ENCODE measurements at places on chromosomes 6 and 20.

DNA sequence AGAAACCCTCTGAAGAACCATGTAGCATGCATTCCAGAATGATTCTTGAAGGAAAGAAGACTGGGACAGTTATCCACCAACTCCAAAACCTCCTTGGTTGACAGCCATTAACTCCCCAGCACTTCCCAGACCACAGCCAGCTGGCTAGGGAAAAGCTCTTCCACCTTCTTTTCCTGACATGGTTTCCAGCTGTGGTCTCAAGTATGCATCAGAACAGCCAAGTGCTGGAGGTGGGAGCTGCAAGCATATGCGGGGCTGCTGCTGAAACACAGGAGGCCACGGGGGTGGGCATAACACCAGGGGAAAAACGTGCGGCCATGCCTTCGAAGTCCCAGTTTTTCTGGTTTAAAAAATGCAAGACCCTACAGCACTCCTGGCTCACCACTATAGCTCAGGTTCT, 108.0 kb upstream of the FAM184A start:
- no peak for DNase-seq

GRCh38 chr6:100194535-100194934, 200.5 kb upstream of the MCHR2 start:
- DNase-seq = no peak

DNA sequence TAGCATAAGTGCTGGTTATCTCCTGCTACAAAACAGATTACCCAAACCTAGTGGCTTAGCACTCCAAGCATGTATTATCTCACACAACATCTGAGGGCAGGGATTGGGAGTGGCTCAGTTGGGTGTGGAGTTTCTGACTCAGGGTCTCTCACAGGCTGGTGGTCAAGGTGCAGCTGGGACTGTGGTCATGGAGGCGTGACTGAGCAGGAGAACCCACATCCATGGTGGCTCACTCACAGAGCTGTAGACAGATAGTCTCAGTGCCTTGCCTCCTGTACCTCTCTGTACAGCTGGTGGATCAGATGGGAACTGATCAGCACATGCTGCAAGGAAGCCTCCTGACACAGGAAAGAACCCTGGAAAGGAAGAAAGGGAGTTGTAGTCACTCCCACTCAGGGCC, 83.1 kb upstream of the CST7 start:
- DNase-seq = no peak

DNA sequence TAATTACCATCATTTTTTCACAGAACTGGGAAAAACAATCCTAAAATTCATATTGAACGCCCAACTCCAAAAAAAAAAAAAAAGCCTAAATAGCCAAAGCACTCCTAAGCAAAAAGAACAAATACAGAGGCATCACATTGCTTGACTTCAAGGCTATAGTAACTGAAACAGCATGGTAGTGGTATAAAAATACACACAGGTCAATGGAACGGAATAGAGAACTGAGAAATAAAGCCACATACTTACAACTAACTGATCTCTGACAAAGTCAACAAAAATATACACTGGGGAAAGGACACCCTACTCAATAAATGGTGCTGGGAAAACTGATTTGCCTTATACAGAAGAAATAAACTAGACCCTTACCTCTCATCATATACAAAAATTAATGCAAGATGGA, 89.6 kb downstream of the MRAP2 start:
- no peak for DNase-seq

GRCh38 chr20:35385733-35386132, 26.0 kb downstream of the UQCC1 start:
- no peak for DNase-seq

GRCh38 chr6:7532821-7533220, 8.7 kb upstream of the DSP start:
- no peak for DNase-seq

GRCh38 chr6:89975991-89976693, 81.9 kb downstream of the GJA10 start:
- no peak for DNase-seq

GRCh38 chr6:161954077-161954476, 680.2 kb upstream of the AGPAT4 start:
- DNase-seq = no peak

- DNase-seq = no peak
Observed at GRCh38 chr6:75091467-75092190, 114.2 kb downstream of the COL12A1 start.

- DNase-seq = no peak
Observed at GRCh38 chr6:159080217-159080976, 35.6 kb upstream of the TAGAP start.

DNA sequence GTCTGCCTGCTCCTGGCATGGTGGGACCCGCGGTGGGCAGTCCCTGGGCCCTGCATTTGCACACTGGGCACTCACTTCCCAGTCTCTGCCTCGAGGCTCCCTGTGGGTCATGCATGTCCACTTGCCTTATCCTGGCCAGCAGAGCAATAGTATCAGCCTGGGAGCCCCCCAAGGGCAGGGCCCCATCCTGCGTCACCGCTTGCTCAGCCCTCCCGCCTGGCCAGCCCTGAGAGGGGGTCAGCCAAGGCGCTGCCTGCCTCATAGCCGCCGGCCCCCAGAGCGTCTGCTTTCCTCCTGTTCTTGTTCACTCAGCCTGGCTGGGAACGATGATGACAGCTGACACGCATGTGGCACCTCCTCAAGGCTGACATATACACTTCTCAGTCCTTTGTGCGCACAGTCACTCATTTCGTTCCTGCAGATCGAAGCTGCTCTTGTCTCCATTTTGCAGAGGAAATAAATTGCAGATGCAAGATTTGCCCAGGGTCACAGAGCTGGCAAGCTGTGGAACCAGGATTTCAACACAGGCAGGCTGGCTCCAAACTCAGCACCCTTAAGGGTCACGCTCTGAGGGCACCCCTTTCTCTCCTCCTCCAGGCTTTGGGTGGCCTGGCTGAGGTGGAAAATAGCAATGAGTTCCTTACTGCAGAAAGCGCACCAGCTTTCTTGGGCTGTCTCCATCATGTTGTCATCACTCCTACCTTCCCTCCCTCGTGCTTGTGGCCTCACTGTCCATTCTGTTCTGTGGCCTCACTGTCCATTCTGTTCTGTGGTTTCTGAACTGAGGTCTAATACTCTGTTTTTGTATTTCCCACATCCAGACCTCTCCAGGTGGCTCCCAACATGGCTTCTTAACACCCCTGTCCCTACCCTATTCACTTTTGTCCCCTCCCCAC, 17.2 kb downstream of the KCNK17 start:
- no peak for DNase-seq

DNA sequence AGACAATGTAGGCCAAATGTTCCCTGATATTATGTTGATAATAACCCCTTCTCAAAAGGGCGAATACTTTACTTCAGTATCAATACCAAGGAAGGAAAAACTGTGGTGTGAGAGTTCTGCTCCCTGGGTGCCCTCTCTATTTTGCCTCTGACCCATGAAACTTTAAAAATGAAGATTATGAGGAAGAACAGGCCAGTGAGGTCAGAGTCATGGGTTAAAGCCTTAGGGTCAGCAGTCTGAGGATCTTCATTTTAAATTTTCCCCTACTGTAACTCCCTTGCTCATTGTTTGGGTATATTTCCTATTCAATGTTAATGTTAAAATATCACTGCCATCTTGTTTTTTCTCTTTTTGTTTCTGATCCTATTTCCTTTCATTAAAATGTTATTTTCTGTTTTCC, 47.9 kb downstream of the PRKN start:
- no peak for DNase-seq

GRCh38 chr6:124822721-124823120, 139.5 kb upstream of the RNF217 start:
- no peak for DNase-seq

GRCh38 chr20:37521061-37521771, at the start of gene NNAT:
TSS of gene NNAT (plus strand) at chr20:37521250. CDS start at chr20:37521332, 82 bp downstream.
- DNase-seq = no peak

GRCh38 chr6:73556836-73557235, 36.0 kb upstream of the EEF1A1 start:
- no peak for DNase-seq

GRCh38 chr6:21594416-21595281, 1.1 kb downstream of the SOX4 start:
- DNase-seq = peak; percentile 55

DNA sequence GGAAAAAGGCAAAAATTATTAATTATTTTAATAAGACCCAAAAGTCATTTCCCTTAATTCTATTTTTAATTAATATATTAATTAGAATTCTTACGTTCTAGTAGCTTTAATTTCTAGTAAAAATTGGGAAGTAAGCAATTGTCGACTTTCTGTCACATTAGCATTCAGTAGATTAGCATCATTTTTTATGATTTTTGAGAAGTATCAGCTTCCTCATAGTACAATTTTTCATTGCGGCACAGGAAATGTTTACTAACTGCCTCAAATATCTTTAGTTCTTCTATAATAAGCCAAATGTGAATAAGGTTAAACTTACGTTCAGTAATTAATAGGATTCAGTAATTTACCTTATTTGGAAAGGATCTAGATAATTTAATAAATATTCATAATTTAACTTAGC, 687.4 kb downstream of the EPM2A start:
- DNase-seq = no peak

GRCh38 chr20:18377896-18378481, 88.8 kb downstream of the DZANK1 start:
- DNase-seq = no peak

- no peak for DNase-seq
Observed at GRCh38 chr6:108594640-108595039, 33.9 kb downstream of the FOXO3 start.

DNA sequence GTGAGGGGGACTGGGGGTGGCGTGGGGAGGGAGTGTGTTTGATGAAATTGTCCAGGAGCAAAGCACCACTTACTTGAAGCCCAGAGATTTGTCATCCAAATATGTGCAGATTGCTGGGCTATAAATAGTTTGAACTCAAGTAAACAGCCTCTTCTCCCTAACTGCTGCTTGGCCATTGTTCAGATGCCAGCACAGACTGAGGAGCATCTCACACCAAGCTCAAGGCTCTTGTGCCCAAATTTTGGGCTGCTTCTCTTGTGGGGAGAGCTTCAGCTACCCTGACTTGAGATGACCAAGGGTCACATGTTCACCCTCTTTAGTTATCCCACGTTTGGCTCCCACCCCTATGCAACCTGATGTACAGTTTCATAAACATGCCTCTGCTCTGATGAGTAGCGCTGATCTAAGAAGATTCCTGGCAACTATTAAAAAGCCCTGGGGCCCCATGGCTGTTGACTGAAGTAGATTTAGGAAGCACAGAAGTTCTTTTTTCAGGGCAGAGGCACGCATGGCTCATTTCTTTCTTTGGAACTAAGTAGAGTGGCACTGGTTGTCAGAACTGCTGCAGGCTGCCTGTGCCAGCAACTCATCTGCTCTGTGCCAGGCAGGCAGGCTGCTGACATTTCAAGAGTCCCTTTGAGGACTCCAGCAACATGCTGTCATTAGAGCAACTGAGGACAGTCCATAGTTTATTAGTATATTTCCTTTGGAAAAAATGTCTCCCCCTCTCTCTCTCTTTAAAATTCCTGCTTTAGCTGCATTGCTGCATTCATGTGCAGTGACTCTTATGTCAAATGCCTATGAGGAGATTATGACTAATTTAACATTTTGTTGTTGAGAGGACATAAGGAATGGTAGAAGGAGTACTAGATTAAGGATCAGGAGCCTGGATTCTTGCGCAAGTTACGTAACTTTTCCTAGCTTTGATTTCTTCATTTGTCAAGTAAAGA, 9.6 kb upstream of the PKIG start:
- DNase-seq = no peak

DNA sequence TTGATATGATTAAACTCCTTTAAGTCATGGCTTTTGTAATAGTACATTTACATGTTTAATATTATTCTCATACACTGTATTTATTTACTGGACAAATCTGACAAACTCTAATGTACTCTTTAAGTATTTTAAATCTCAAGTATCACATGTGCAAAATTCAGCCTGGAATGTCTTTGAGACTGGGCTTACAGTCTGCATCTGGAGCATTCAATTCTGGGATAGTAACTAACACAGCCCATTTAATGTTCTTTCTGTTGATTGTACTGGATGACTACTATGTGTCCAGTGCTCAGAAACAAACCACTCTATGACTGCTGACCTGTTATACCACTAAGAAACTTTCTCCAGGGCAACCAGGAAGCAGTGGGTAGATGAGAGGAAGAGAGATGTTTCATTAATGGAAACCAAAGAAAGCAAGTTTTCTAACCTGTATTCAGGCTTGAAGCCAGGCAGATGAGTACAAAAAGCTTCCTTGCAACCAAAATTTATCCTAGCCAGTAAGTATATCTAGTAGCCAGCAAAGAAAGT, 26.8 kb downstream of the FBXL4 start:
- no peak for DNase-seq

DNA sequence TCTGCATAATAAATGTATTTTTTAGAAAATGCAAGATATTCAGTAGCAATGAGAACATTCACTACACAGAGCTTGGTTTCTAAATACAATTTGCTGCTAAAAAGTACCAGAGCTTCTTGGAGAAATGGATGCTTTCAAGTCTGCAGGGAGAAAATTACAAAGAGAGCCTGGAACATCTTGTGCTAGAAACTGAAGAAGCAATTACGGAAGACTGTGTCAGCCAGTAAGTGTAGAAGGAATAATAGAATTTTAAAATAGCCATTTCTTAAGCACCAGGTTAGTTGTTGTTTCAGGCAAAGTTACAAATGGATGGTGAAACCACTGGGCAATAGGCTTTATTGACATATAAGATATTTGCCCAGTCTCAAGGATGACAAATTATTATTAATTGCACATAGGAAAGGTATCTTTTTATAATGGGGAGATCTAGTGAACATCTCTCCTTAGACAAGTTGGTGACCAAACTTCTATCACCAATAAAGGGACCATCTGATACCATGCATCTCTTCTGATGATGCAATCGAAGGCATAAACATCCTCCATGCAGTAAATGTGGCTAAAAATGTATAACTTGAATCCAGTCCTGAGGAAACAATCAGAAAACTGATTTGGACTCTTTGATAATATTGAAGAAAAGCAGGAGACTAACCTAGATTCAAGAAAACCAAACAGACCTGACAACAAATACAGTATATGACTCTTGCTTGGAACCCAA, 81.7 kb downstream of the ARHGAP18 start:
- no peak for DNase-seq

DNA sequence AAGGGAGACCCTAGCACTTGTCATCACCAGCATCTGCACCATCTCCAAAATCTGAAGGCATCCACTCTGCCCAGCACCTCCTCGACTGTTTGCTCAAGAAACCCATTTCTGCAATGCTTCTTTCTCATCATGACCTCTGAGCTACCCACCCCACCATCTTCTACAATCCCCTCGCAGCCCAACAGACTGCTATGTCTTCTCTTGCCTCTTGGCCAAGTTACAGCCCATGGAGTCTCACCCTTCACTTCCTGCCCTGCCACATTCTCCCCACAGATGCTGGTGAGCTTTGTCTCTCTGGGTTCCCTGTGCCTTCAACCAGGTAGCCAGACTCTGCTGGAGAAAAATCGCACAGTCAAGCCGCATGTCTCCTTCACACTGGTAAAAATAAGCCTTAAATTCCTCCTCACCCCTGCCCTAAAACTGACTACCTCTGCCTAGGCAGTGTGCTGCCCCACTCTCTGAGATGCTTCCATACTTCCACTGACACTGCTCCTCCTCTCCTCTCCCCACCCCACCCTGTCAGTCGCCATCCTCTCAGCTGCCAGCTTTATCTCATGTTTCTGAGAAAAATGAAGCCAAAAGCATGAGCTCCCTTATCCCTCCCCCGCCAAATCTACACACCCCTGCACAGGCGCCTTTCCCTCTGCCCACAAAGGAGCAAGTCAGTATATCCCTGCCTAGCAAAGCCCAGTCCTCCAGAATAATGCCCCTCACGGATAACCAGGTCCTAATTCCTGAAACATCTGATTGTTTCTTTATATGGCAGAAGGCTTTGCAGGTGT, 2.3 kb upstream of the TXNDC5 start:
- DNase-seq = peak; percentile 37

- no peak for DNase-seq
Observed at GRCh38 chr20:58731192-58731591, 38.6 kb downstream of the NPEPL1 start.

Measured in liver (tissue), 10 donors.